Activated CD8-positive, alpha-beta memory T cell treated with anti-CD3 and anti-CD28 coated beads for 4 hours (primary cell): ENCODE measurements at places on chromosomes 3 and 15.

- DNase-seq, result no peak
These were observed 39.9 kb upstream of the SCN5A start for GRCh38 chr3:38689346-38689745.

DNA sequence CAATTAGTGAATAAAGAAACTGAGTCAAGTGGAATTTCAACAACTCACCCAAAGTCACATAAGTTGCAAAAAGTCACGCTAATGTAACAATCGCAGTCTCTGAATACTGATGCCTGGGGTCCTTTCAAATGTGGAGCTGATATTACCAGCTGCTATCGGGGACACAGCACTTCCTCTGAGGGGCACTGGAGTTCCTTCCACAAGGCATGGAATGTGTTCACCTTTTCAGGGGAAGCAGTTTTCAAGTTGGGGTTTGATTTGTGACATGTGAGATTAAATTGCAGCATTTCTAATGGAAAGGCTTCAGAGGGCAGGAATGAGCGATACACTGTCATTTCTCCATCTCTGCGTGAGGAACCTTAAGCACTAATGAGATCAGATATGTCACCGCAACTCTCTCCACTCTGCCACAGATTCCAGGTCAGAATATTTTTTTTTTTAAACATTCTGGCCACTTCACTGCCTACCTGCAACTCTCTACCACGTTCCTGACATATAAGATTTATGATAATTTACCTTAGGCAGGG lies 807.2 kb upstream of the CFAP20DC start:
- no peak for DNase-seq

DNA sequence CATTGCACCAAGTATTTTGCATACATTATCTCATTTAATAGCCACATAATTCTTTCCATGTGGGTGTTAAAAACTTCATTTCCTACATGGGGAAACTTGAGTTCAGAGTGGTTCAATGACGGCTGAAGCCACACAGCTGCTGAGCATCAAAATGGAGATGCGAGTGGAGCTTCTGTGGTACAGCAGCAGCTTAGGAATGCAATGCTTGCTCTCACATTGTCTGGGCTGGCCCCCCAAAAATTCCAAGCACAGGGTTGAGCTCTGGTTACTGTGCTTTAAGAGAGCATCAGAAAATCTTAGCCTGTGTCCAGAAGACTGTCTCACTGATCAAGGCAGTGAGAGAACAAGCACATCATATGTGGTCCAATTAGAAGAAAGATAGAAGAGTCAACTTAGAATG lies 57.4 kb upstream of the GADL1 start:
- DNase-seq, result no peak

DNA sequence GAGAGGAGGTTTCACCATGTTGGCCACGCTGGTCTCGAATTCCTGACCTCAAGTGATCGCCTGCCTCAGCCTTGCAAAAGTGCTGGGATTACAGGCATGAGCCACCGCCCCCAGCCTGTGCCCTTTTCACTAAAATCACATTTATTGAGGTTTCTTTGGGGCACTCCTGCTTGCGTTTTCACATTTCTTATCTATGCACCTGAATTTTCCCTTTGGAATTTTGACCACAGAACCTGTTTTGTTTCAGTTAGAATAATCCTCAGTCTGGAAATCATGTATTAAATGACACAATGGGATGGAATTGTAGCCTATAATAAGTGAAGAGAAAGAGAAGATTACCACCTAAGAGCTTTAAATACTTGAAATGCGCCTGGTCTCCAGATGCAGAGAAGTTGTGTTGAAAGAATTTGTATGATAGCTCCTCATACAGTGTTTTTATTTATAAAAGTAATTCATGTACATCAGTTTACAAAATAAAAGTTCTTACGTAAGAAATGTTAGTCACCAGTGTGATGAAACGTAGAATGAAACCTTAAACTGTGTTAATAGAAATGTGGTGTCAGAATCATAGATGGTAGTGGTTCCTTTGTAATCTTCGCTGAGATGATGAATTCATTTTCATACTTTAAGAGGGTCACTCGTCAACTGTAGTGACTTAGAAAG lies 107.0 kb downstream of the TCF12 start:
- DNase-seq, result no peak

GRCh38 chr3:104596551-104596950 lies 770.2 kb upstream of the ALCAM start:
- DNase-seq, result no peak

DNA sequence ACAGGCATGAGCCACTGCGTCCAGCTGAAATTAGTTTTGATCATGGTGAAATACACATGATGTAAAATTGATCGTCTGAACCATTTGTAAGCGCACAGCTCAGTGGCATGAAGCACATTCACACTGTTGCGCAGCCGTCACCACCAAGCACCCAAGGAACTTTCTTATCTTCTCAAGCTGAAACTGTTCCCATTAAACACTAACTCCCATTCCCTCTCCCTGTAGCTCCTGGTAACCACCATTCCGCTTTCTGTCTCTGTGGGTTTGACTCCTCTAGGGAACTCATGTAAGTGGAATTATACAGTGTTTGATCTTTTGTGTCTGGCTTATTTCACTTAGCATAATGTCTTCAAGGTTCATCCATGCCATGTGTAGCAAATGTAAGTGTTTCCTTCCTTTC lies 62.3 kb downstream of the FBLN2 start:
- DNase-seq, result no peak

- DNase-seq, result no peak
These were observed 222.3 kb upstream of the LYSMD4 start for GRCh38 chr15:99955532-99955931.

- no peak for DNase-seq
These were observed 34.4 kb upstream of the ETV5 start for GRCh38 chr3:186143250-186143649.

GRCh38 chr3:15809313-15809712 lies 11.5 kb upstream of the ANKRD28 start:
- DNase-seq, result no peak
